ENCODE measurements at places on chromosomes 5 and 9.

DNA sequence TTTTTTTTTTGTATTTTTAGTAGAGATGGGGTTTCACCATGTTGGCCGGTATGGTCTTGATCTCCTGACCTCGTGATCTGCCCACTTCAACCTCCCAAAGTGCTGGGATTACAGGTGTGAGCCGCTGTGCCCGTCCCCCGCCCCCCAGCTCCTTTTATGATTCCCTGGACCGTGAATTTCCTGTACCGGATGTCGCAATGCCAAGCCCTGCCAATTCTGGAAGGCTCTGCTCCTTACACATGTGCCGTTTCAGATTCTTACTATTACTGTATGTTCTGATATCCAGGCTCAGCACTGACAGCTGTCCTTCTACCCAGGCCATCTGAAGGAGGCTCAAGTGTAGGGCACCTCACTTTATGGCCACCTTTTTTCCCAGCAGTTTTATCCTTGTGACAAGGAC is 100.1 kb downstream of the PLCXD3 start:
- no peak for DNase-seq

GRCh38 chr5:93746406-93747056 is 5.1 kb upstream of the POU5F2 start:
- no peak for DNase-seq

DNA sequence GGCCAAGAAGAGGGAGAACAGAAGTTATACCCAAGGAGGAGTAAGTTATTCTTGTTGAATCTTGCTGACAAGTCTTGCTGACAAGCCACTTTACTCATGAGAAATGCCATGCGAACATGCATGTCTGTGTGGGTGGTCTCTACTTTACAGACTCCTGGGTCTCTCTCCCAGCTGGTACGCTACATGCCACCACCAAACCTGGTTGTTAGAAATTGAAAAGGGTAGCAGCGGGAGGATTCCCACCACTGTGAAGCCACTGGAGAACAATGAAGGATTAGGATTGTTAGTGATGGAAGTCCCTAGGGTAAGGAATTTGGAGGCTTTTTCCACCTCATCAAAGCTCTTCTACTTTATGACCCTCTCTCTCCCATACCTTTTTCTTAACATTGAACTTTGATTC is 53.6 kb upstream of the GABRB2 start:
- DNase-seq = no peak

DNA sequence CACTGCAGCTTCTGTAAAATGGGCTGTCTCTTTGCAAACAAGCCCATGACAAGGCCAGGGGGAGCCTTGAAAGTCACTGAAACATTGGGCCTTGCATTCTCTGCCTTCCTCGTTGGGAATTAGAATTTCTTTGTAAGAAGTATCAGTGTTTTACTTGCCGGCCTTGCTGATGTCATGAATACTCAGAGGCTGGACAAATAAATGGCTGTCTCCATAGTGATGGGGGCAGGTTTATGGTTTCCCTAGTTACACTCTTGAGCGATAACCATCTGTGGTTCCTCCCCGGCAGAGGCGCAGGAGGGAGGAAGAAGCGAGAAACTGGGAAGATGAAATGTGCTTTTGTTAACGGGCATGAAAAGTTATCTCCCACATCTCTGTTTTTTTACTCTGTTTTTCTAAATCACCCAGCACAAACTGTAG is 272.7 kb upstream of the PANK3 start:
- DNase-seq = no peak

DNA sequence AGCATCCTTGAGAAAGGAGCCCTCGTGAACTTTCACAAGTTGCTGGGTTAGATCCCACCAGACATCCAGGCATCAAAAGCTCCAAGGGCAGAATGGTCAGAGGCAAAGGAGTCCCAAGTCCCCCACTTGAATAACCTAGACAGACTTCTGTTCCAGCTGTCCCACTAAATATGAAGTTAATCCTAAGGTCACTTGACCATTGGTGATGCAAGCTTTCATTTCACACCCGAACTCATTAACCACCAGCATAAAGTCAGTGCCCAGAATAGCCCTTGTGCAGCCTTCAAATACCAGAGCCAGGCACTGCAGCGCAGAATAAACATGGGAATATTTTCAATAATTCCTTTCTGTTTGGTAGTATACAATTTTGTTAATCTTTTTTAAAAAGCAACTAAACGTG is 28.9 kb downstream of the OXCT1 start:
- DNase-seq = no peak

DNA sequence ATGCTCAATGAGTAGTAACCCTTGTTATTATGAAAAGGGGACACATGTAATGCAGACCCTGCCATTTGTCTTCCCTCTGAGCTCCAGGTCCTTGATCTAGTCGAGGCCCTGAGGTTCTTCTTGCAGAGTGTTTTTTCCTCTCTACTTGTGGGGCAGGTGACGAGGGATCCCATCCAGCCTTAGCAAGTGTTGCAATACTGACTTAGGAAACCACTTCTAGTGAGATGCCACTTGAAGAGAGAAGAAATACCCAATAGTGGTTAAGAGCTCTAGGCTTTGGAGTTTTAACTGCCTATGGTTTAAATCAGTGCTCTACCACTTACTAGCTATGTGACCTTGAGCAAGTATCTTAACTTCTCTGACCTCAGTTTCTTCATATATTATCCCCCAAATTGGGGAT is 10.2 kb downstream of the PPARGC1B start:
- DNase-seq = no peak

DNA sequence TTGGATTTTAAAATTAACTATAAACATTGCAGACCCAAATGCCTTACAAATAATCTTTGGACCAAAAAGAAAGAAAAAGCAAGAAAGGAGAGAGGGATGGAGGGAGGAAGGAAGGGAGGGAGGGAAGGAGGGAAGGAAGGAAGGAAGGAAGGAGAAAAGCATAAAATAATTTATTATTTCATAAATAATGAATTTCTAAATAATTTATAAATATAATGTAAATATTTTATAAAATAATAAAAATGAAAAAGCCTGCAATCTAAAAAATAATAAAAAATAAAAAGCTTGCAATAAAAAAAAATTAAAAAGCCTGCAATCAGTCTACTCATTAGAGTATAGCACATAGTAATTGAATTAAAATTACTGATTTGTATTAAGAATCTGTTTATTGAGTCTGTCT is 614.3 kb downstream of the ISL1 start:
- DNase-seq = no peak

DNA sequence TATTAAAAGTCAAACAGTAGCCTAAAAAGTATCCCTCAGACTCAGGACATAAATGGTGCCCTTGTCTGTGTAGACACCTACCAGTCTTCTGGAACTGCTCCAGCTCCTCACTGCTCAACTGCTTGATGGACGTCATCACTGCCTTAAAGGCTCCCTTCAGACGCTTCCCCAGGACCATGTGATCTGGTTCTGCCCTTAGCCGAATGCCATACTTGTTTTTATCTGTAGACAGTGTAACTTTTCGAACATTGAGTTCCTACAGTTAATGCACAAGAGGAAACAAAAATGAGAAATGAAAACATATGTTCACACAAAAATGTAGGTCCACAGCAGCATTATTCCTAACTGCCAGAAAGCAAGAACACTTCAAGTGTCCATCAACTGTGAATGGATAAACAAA is 46.2 kb downstream of the IARS1 start:
- DNase-seq = no peak

GRCh38 chr5:84248013-84248412 is 136.7 kb downstream of the EDIL3 start:
- DNase-seq = no peak

DNA sequence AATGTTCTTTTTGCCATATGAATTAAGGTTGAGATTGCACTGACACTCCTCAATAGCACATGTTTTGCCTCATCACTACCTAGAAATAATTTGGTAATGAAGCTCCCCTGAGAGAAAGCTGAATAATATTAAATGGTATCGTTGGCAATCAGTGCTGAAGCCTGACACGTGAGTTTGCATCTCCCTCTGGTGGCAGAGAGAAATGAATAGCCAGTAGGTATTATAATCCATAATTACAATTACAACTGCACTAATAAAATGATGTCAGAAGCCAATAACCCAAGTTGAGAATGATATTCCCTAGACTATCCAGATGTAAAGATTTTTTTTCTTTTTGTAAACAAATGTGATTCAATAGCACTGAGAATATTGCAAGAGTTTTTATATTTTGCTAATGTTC is 700.3 kb downstream of the PTPRD start:
- no peak for DNase-seq

DNA sequence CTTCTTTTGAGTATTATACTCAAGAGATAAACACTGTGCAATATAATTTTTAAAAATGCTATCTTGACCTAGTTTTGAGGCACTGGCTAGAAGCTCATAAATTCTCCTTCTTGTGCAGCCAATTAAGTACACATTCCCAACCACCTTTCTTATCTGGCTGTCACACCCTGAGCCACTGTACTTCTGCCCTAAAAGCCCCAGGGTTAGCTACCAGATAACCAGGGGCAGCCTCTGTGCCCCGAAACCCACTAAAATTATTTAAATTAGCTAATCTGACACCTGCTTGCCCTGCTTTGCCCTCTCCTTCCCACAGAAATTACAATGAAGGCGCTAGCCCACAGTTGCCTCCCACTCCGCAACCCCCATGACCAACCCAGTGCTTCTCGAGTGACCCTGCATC is 597.3 kb upstream of the TYRP1 start:
- no peak for DNase-seq

GRCh38 chr9:93097511-93098201 is 1.6 kb downstream of the CARD19 start:
- DNase-seq = no peak

DNA sequence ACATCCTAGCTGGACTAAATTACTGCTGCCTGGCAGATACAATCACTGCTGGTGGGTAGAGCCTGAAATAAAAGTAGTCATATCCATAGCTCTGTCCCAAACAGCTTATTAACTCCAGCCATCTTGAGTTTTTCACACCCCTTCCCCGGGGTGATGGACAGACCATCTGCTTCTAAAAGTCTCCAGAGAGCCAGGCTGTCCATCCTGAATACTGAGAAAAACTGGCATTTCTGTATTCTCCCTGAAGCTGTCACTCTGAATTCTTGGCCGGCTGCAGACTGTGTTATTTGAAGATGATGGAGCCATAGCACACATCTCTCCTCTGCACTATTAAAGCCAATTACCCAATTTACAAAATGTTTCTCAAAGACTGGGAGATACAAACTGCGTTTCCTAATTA is 118.6 kb downstream of the GABBR2 start:
- no peak for DNase-seq

DNA sequence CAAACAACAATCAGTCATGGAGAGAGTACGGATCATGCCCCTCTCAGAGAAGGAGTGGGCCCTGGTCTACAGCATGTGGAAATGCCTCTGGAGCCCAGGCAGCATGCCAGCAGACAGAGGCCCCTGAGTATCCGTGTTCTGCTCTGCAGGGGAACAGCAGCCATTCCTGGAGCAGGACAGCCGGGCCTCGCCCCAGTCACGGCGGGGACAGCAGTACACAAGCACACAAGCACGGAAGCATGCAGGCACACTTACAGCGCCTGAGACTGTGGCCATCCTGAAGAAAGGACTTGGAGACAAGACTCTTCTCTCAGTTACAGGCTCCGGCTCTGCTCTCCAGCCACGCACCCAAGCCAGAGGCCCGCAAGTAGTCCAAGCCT is 102.6 kb upstream of the ALDH1B1 start:
- DNase-seq = no peak

DNA sequence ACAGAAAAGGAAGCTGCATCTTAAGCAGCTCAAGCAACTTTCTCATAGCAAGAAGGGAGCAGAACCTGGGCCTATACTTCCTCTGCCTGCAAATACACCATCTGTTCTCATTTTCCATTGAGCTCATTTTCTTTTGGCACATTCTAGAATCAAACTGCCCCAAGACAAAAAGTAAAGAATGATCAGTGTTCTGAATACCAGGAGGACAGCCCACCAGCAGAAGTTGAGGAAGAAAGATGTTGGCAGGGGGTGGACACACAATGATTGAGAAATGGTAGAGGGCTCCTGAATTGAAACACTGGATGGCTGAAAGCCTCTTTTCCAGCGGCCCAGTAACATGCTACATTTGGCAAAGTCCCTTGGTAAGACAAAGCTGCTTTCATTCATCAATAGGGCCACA is 171.8 kb downstream of the MED10 start:
- DNase-seq = no peak

- DNase-seq = no peak
These were observed 1.9 kb downstream of the RAI14 start for GRCh38 chr5:34657988-34658387.

GRCh38 chr5:16489322-16489791 is 23.8 kb upstream of the ZNF622 start:
- no peak for DNase-seq

DNA sequence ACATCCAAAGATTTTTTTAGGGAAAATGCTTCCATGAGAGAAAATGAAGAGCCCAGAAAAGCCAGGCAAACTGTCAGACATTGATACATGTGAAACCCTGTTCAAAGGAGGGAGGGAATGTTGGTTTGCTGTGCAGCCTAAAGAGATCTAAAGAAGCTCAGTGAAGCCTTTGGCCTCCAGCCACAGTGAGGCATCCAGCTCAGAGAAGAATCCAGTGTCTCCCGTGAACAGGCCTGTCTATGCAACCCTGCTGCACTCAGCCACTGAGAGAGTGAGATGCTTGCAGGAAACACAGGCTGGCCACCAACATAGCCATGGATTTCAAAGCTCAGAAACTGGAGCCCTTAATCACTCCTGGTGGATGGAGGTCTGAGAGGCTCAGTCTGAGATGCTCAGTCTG is 171.4 kb upstream of the PLCXD3 start:
- no peak for DNase-seq

GRCh38 chr9:136326061-136326760 is 1.1 kb upstream of the GPSM1 start:
- DNase-seq = no peak

DNA sequence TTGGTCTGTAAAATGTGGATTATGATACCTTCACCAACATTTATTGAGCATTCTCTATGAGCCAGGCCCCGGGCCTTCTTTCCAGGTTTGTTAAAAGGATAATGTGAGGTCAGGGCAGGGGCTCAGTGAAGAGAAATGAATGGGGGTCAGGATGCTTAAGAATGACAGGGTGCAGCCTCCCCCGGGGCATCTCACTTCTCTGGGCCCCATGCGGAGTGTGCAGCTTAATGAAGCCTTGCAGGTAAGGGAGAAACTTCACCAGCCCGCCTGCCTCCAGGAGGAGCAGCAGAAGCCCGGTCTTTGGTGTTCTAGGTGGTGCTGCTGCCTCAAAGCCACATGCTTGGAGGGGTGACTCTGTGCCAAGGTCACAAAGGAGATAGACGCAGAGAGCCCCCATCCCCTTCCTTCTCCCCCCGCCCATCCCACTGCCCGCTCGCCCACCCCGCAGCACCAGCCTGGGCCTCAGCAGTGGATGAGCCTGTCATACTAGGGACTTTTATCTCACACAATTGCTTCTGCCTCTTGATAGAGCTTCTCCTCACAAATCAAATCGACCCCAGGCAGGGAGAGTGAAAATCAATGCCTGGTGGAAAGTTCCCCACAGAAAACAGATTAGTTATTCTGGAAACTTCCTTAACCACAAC is 244.8 kb downstream of the PBX3 start:
- DNase-seq = no peak

GRCh38 chr5:138824924-138825863 is 49.9 kb downstream of the LRRTM2 start:
- DNase-seq = no peak

DNA sequence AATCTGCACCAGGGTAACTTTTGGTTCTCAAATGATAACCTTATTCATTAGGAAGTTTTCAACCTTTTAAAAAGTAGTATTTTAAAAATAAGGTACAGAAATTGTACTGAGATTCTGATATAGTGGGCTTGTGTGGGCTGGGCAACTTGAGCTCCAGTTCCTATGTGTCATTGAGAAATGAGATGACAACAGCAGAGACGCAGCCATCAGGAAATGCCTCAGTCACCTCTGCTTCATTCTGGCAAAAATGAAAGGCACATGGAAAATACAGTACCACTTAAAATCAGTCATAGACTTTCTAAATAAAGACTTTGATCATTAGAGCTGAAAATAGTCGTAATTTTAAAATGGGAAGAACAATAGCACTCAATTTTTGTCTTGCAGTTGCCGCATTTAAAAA is 480.2 kb downstream of the PLK2 start:
- no peak for DNase-seq

Data from stimulated activated CD4-positive, alpha-beta T cell treated with anti-CD3 and anti-CD28 coated beads, Interleukin-12 subunit alpha, Interleukin-12 subunit beta, amount 100 ng/mL, for 48 hours (primary cell).